ENCODE measurements at places on chromosomes 1 and 21.

DNA sequence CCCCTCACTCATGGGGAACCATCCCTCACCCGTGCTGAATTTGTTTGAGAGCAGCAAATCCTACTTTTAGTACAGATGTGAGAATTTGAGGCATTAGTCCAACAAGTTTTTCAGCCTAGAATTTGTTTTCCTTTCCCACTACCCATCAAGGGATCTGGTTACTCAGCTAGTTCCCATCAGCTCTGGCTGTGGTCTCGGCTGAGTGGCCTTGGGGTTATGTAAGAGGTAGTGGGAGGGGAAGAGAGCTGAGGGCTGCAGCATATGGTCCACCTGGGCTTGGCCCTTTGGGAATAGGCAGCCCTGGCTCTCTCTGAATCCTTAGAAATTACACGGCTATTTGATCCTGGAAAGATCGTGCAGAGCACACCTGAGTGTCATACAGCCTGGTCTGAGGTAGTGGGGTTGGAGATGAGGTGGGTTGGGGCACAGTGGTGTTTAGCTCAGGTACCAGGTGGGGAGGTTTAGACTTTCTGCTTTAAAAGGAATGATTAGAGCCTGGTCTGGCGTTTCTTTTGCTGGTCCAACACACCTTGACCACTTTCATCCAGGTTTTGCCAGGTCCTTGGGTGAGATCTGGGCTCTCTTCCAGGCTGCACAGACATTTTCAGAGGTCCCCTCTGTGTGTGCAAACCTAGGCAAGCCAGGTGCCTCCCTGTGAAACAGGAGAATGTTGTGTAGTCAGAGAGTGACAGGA is 4.2 kb downstream of the GSTM4 start:
- no peak for DNase-seq

GRCh38 chr1:174815036-174815435 is 184.7 kb upstream of the CACYBP start:
- no peak for DNase-seq

DNA sequence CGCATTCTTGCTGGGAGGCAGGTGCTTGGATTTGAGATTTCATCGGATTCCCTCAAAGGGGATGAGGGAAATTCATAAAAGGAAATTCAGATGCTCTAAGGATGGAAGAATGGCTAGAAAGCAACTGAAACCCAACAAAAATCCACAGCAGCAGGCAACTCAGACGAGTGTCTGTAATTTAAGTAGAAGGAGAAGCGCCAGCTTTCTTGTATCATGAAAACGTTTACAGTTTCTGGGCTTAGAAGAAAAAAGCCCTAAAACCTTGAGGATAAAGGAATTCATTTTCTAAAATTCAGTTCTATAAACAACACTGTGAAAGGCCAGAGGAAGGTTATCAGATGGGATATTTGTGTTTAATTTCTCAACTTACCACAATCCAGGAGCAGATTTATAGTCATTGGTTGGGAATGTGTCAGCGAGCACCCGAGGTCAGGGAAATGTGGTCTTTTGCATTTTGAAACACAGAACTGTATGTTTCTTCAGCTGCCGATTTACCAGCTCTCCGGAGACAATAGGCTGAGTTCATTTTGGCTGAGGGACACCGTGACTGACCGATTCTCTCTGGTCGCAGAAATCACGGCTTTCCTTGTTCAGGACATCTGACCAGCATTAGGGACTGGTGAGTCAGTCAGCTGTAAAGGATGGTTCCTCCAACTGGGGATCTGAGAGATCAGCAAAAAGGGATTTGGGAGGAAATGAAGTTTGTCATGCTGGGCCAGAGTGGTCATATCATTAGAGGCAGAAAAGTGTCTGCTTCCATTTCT is 111.6 kb upstream of the ERRFI1 start:
- no peak for DNase-seq

DNA sequence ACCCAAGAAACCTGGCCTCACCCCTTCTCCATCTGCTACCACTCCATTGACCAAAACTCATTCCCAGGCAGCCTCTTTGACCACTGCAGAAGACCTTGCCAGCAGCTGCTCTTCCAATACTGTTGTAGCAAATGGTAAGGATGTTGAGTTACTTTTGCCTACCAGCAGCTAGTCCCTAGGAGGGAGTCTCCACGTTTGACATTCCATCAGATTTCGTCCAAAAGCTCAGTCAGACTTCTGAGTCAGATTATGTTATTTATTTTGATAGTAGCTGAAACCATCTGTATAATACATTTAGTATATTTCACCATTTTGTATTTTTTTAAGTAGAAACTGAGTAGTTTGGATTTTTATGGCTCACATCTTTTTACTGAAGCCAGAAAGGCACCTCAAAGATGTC is 51.5 kb upstream of the WNT2B start:
- DNase-seq, result no peak

DNA sequence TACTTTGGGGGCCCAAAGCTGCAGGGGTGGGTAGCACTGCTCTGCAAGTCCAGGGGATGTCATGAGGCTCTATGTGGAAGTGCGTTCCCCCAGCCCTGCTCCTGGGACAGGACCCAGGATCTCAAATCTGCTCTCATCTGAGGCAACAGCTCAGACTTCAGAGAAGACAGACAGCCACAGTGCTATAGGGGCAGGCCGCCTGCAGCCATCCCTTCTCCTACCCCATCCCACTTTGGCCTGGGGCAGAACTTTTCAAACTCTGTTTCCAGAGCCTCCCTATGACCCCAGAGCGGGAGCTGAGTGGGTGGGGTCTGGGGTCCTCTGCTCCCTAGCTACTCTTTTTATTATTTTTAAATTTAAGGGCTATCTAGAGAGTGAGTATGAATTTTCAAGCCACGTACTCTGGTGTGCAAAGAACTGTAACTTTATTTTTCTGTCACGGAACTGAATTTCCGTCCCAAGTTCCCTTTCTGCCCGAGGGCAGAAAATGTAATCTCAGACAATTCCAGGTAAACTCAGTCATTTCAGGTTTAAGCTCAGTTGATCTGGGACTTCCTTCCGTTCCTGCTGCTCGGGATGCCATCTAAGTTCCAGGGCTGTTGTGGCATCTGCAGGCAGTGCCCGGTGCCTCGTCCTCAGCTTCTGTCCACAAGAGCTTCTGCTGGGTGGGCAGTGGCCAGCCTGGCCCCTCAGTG is 98.3 kb downstream of the ACTL8 start:
- no peak for DNase-seq

- DNase-seq, result no peak
Observed at GRCh38 chr1:116568662-116569380, 2.0 kb downstream of the CD58 start.

GRCh38 chr1:180854456-180854855 is 58.2 kb upstream of the KIAA1614 start:
- DNase-seq, result no peak

DNA sequence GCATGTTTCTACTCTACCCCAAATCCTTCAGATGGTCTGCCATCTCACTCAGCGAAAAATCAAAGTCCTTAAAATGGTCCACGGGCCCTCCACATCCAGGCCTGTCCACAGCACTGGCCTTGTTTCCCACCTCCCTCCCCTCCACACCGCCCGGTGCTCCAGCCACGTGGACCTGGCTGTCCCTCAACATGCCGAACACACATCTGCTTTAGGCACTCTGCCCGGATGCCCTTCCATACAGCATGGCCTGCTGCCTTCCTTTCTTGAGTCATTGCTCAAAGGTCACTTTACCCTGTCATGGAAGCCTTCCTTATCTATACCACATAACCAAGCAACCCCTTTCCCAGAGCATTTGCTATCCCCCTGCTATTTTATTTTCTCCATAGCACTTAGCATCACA is 143.0 kb downstream of the DNM3 start:
- no peak for DNase-seq

GRCh38 chr1:99751877-99752504 is 14.4 kb downstream of the FRRS1 start:
- no peak for DNase-seq

DNA sequence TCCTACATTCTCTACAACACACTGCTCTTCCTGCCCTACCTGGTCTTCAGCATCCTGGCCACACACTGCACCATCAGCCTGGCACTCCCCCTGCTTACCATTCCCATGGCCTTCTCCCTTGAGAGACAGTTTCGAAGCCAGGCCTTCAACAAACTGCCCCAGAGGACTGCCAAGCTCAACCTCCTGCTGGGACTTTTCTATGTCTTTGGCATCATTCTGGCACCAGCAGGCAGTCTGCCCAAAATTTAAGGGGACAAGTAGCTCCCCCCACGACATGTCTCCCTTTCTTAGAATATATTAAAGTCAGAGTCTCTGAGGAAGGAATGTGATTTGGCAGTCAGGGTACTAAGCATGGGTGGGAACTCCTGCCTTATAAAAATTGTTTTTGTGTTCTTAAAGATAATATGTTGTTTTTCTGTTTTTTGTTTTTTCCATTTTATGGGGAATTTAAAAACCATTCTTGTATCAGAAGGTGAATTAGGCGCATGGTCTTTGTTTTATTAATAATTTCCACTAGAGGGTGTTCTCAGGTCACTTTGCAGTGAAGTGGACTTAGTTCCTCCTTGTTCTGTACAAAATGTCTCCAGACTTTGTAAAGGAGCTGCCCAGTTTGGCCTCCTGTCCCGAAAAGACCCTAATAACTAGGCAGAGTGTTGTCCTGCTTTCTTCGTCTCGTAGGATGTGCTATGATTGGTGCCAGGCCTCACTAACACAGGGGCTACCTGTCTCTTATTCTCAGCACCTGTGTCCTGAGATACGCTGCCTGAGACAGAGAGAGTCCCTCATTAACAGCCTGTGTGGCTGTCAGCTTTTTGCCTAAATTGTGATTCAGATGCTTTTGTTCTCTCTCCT is 13.1 kb downstream of the UBIAD1 start:
- DNase-seq, result no peak
